Suppressor macrophage (primary cell): ENCODE measurements at places on chromosomes 3 and 15.

DNA sequence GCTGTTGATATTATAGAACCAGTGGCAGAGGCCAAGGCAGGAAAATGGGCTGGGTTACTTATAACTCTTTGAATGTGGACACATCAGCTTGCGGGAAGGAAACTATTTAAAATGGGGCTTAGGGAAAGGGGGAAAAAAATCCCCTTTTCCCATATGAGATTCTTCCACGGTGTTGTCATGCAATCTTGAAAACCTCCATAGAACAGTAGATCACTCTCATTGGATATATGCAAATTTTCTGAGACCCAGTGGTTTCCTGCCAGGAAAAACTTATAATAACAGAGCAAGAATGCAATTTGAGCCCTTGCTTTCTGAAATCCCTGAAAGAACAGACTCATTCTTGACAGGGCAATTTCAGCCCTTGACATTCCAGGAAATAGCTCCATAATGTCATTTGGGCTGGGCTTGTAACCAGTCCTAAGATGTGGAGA, 31.1 kb downstream of the TMEM212 start:
- no peak for DNase-seq

DNA sequence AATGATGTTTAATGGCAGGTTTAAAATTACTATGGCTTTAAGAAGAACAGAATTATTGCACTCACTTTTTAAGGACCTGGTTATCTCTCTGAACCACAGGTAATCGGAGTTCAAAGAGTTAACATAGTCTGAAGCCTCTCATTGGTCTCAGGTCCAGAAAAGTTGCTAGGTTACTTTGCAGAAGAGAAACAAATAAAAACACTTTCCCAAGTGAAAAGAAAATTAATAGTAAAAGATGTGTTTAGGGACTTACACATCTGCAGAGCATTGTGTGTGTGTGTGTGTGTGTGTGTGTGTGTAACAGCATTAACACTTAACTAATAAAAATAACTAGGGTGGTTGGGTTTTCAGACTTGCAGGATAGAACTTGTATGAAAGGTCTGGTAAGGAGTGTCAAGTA, 1.0 kb downstream of the MASP1 start:
- DNase-seq, result no peak

GRCh38 chr3:47412842-47413520, 32.2 kb downstream of the PTPN23 start:
- no peak for DNase-seq

GRCh38 chr3:159260049-159260662, 458.3 kb downstream of the MFSD1 start:
- DNase-seq, result peak; percentile 47

GRCh38 chr3:23830869-23831484, 25.2 kb downstream of the UBE2E1 start:
- no peak for DNase-seq

- no peak for DNase-seq
These were observed 6.8 kb upstream of the SKIL start for GRCh38 chr3:170350515-170351413.

DNA sequence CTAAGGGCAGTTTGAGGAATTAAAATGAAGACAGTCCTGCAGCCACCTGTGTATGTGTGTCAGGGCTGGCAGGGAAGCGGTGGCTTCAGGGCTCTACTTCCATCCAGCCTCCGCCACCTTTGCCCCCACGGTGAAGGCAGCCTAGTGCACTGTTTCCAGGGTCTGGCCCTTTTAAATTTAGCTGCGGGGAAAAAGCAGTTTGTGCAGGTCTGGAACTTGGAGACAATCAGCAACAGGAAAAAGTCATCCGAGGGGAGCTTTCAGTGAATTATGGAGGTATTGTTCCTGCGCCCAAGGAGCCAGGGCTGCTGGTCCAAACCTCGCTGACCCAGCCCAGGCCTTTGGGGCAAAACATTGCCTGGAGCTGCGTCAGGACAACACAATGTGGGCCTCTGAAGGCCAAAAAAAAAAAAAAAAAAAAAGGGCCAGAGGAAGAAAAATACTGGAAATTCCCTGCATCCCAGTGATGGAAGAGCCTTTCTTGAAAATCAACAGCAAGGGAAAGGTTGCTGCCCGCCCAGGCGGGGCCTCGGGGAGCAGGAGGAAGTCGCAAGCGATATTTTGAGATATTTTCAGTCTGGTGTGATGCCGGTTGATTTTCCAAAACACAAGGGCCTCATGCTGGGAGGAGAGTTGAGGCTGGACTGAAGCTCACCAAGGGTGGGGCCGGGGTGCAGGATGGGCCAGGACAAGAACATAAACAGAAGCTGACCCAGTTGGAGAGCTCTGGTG, 25.5 kb upstream of the FGD5 start:
- DNase-seq, result no peak

GRCh38 chr15:93372865-93373223, 283.8 kb upstream of the RGMA start:
- no peak for DNase-seq

DNA sequence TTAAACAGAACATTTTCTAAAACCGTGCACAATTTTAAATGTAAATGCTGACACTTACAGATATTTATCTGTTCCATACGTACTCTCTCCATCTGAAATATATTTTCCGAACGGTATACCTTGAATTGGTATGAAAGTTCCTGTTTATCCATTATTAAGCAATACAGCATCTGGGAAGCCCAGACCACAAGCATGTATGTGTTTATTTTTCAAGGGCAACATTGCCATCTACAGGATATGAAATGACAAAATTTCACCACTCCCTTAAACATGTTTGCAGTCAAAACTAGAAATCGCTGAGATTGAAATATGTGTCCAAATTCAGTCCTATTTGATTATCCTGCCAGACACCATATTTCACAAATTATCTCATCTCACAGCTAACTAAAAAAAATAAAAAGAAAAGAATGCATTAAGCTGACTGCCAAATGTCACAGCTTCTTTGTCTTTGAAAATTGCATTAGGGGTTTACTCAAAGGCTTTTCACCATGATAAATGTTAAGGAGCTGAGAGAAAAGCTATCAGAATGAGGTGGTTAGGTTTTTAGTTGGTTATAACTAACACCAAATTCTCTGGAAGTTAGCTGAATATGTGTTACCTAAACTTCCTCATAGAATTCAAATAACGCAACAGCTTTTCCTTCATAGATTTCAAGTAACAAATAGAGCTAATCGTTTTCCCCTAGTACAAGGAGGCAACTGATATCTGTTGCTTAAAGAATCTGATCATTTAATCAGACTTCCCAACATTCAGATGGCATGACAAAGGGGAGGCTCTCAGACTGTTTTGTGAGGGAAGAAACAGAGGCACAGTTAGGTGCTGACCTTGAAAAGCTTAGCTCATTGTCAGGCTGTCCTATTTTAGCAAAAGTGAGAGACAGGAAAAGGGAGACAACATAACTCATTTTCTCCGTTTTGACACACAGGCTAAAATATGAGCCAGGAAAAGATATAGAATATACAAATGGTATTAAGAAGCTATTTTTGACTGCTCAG, 533.1 kb downstream of the TBL1XR1 start:
- DNase-seq, result peak; percentile 33

GRCh38 chr15:62896380-62896866, 146.1 kb upstream of the TPM1 start:
- no peak for DNase-seq

DNA sequence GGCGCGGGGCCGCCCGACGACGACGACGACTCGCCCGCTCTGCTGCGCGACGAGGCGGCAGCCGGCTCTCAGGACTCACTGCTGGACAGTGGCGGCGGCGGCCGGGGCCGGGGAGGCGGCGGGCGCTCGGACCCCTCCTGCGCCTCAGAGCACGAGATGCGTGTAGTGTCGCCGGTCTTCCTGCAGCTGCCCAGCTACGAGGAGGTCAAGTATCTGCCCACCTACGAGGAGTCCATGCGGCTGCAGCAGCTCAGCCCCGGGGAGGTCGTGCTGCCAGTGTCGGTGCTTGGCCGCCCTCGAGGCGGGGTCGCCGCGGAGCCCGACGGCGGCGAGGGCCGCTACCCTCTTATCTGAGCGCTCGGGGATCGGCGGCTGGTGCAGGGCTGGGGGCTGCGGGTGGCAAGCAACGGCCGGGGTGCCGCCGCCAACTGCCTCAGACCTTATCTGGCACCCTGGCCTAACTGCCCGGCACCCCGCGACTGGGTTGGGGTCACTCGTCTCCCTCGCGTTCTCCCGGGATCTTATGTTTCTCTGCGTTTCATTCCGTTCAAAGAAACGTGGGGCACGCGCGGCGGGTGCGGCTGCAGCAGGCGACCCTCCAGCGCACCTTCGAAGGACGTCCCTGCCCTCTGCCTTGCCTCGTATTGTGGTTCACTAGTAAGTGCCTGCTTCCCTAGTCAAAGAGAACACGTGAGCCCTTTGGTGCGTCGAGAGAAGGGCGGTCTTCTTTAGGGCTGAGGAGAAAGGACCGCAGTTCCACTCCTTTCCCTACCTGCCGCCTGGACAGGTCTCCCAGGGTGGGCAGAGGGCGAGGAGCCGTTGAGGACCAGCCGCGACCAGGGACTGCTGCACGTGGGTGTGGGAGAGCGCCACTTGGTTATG, 1.0 kb downstream of the C3orf80 start:
- DNase-seq, result no peak

GRCh38 chr15:38696790-38697495, 132.3 kb upstream of the RASGRP1 start:
- no peak for DNase-seq

DNA sequence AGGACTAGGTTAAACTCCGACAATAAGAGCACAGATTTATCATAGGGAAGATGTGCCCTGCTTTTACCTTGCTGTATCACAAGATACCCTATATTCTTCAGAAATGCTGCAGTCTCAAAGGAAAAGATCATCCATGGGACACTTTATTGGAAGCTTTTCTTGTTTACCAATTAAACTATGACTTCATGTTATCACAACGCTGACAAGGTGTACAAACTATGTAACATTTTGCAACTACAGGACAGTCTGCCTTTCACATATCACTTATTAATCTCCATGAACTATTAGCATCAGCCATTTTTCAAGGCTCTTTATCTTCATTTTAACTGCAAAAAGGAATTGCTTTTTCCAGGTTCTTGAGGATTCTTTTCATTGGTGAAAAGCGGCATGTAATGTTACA, 34.0 kb downstream of the CBLB start:
- DNase-seq, result no peak

GRCh38 chr3:187958432-187959003, 195.4 kb upstream of the LPP start:
- DNase-seq, result peak; percentile 20

GRCh38 chr3:114856835-114857234, 290.3 kb downstream of the ZBTB20 start:
- no peak for DNase-seq

GRCh38 chr15:60507596-60508424, 28.9 kb upstream of the ICE2 start:
- DNase-seq, result peak; percentile 53

GRCh38 chr15:99305761-99306505, 54.7 kb downstream of the LRRC28 start:
- DNase-seq, result no peak

- DNase-seq, result no peak
These were observed 68.0 kb upstream of the STAC start for GRCh38 chr3:36312351-36312750.

DNA sequence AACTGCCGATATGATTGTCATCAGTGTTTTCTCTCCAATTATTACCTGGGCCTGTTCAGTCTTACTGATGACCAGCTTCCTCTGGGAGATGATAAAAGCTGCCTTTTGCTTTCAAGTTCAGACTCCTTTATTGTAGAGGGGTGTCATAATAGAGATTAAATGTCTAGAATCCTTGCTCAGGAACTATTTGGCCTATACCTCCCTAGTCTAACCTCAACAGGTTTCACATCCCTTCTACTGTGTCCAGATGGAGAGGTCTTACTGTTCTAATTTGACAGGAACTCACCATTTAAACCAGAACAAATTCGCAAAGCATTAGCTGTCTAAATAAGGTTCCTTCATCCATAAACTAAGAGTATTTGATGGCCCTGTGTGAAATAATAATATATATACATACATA, 88.0 kb downstream of the BCHE start:
- DNase-seq, result no peak

DNA sequence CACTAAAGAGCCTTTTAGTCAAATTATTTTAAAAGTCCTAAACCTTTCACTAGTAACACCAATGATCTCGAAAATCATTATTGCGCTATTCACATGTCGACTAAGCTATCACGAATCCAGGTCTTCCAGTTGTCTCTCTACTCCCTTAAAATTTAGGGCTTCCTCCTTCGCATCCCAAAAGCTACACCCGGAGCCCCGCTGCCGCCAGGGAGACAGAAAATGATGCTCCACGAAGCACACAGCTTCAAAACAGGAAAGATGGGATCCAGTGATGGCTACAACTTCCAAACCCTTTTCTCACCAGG, 253 bp downstream of the IFT80 start:
- DNase-seq, result no peak

DNA sequence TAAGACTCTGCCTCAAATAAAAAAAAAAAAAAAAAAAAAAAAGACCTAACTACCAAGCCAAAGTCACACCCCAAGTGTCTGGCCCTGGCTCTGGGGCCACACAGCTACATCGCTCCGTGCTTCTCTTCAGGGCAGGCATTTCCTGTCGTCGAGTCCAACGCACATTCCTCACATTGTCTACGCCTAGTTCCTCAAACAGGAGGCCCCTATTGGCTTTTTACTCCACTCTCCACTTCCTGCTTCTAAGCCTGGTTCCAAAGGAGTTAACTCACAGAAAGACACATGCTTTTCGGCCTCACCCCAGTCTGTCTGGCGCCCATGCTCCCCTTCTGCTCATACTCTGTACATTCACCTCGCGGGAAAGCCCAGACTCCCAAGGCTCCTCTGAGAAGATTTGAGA, 28.8 kb downstream of the KNG1 start:
- DNase-seq, result peak; percentile 82

DNA sequence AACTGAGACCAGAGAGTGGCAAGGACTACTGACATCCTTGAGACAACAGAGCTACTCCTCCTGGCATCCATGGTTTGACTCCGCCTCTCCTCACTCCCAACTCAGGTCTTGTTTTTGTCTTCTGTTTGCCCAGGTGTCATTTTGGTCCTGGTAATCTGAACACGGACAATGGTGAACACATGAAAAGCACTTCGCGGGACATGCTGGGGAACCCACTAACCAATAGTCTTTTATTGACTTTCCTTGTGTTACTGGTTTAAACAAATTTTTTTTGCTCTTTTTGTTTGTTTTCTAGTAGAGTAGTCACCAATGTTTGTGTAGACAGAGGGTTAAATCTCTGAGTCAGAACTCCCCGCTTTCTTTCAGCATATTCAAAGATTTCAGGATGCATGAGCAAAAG, 38.4 kb downstream of the LARP6 start:
- DNase-seq, result no peak

DNA sequence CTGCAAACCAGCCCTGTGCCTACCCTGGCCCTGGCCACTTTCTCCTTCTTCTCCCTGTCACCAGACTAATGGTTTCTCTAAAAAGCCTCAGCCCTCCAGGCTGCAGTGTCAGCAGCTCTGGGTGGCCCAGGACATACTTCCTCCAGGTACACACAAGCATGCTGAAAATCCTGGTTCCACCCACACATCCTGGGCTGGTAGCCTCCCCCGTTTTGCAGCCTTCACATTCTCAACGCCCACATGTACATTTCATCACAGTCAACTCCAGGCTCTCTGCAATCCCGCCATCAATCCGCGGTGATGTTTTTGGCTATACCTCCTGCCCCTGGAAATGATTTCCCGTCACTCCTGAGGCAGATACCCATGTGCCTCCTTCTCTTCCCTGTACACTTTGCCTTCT, 59.4 kb downstream of the MAGEF1 start:
- peak; percentile 17 for DNase-seq

GRCh38 chr3:159828542-159828943, 160.1 kb upstream of the IL12A start:
- peak; percentile 23 for DNase-seq

GRCh38 chr15:56207092-56207491, 36.6 kb downstream of the RFX7 start:
- DNase-seq, result no peak

GRCh38 chr3:170966495-170966894, 58.1 kb upstream of the EIF5A2 start:
- no peak for DNase-seq
